ENCODE measurements at places on chromosomes 4 and X.

- DNase-seq: no peak
Measured at GRCh38 chrX:32966821-32967355, 244.5 kb downstream of the DMD start.

- no peak for DNase-seq
Measured at GRCh38 chrX:43805579-43805978, 76.7 kb downstream of the MAOB start.

GRCh38 chr4:38865445-38865844, 2.2 kb upstream of the FAM114A1 start:
- DNase-seq: peak; percentile 21

DNA sequence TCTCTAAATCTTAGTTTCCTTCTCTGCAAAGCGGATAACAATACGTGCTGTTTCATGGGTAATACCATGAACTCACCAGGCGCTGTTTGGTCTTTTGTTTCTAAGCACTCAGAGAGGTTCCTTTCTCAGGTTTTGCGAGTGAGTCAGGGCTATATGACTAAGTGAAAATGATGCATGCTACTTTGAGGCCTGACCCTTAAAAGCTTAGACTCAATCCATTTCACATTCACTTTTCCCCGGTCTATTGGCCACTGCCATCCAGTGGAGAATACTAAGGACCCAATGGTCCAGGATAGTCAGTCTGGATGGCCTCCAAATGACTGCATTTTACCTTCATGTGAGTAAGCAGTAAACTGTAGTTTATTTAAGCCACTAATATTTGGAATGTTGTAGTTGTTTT, 400.8 kb upstream of the SLIT2 start:
- no peak for DNase-seq

GRCh38 chrX:68876731-68877130, 47.9 kb downstream of the EFNB1 start:
- DNase-seq: no peak

GRCh38 chr4:165872461-165873297, at the start of gene TLL1:
Gene TLL1 (plus strand): TSS chr4:165873237. CDS start chr4:165873905, 668 bp downstream.
- no peak for DNase-seq

GRCh38 chrX:104315555-104315954, 60.8 kb upstream of the ESX1 start:
- no peak for DNase-seq

DNA sequence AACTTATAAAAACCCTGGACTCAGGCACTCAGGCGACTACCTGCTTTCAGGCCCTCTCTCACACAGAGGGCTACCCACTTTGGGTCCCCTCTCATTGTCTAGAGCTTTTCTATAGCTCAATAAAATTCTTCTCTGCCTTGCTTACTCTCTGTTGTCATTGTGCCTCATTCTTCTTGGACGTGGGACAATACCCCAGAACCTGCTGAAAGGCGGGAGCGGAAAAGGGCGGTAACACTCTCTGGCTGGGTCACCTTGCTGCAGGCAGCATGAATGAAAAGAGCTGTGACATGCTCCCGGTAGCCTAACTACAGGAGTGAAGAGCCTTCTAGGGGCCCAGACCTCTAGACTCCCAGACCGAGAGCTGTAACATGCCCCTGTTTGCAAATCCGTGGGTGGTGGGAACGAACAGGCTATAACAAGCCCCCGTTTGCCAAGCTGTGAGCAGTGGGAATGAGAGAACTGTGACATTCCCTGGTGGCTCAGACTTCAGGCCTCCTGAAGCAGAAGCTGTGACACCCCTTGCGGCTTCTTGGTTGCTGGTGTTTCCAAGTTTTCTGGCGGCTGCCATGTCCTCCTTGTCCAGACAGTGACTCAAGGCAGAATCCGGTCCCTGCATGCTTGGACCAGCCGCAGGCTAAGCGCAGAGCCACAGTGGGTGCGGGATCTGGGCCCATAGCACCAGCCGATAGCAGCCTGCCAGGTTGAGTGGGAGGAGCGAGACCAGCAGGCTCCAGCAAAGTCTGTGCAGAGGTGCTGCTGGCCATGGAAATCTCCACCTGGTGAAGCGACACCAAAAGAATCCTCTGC, 684.6 kb downstream of the ARAP2 start:
- no peak for DNase-seq

GRCh38 chr4:30005995-30006394, 714.2 kb upstream of the PCDH7 start:
- DNase-seq: no peak

DNA sequence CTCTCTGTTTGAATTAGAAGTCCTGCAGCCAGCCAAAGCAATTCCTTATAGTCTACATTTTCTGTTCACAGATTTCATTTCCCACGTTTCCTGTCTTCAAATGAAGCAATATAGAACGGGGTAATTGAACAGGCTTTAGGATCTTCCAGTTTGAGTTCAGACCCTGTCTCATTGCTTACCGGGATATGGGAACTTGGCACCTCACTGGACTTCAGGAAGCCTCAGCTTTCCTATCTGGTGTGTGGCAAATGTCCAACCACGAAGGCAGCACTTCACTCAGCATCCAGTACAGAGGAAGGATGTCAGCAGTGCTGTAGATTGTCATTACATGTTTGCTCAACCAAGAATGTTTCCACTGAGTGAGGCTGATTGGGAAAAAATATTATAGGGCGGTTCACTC, 271.1 kb upstream of the ZFP42 start:
- no peak for DNase-seq

GRCh38 chr4:10046471-10046870, 25.2 kb upstream of the SLC2A9 start:
- no peak for DNase-seq

GRCh38 chr4:175051974-175052373, 133.8 kb downstream of the ADAM29 start:
- no peak for DNase-seq

- DNase-seq: no peak
Measured at GRCh38 chr4:54971474-54971950, 153.9 kb downstream of the KDR start.

DNA sequence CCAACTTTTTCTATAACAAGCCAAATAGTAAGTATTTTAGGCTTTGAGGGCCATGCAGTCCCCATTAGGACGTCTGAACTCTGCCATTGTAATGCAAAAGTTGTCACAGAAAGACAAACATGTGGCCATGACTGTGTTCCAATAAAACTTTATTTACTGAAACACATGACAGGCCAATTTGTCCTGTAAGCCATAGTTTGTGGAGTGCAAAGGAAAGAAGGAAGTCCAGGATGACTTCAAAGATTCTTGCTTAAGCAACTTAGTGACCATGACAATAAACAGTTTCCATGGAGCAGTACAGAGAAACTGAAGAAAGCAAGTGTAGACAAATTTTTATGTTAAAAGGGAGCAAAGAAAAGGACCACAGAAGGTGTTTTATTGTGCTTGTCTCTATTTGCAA, 35.0 kb upstream of the MYOZ2 start:
- no peak for DNase-seq

DNA sequence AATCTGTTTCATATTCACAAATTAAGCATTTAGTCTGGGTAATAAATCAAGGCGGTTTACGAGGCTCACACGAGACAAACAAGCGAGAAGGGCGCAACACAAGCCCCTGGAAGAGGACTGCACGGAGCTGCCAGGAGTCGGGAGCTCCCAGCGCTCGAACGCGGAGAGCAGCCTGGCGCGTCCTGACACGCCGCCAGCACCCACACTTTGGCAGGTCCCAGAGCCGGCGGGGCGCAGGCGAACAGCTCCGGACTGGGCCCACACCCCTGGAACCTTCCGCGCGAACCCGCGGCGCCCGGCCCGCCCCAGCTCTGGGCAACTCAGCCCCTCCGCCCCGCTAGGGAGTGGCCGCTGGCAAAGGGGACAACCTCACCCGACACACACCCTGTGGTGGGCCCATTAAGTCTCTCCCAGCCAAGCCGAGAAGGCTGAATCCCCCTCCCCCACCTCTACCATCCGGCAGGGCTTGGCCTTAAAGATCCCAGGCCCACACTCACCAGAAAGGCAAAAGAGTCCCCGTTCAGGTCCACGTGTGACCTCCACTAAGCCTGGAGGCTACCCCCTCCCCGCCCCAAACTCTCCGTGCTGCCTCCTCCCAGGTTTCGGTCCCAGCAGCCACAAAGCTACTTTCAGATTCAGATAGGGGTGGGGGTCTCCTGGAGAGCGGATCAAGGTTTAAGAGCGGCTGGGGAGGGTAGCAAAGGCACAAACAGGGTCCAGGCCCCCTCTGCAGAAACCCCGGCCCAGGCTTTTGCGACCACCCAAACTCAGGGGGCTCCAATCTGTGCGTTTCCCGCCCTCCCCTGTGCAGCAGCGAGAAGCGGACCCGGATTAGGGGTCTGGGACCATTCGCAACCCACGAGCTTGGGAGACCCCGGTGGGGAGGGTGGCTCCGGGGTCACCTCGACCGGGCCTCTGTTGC, 47.5 kb upstream of the BCOR start:
- DNase-seq: no peak

DNA sequence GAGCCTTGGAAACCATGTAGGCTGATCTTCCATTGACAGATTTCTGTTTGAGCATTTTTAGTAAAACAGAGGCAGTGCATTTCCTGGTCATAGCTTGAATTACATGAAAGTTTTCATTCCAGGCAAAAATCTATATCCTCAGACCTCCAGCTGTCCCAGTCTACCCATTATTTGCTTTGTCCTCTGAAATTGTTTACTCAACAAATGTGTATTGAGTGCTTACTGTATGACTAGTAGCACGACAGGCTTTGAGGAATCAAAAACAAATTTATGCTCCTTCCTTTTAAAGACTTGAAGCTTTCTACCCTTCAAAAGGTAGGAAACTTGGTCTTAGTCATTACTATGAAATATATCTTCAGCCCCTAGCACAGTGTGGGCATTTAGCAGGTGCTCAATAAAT, 307.9 kb upstream of the IGFBP7 start:
- no peak for DNase-seq

DNA sequence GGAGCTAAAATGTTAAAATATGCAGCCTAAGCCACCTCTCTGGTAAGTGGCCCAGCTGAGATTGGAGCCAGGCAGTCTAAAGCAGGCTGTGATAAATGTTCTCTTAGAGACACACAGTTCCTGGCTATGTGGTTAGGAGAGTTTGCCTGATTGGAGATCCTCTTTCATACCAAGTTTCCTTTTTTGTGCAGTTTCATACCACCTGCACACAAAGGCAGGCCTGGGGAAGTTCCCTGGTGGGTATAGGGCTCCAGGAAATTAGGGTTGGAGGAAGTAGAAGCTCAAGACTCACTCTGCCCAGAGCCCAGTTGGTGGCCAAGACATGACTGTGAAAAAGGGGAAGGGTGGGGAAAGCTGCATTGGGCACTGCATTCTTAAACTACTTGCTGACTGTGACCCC, 16.9 kb downstream of the CYBB start:
- DNase-seq: no peak

- DNase-seq: no peak
Measured at GRCh38 chr4:100147198-100147597, 43.1 kb downstream of the DDIT4L start.

GRCh38 chr4:10762561-10762960, 78.0 kb upstream of the CLNK start:
- no peak for DNase-seq

- no peak for DNase-seq
Measured at GRCh38 chr4:118736900-118737299, 51.7 kb downstream of the METTL14 start.

GRCh38 chr4:22897520-22898108, 204.9 kb downstream of the GBA3 start:
- DNase-seq: peak; percentile 1

- DNase-seq: no peak
Measured at GRCh38 chr4:74661427-74662201, 132.7 kb downstream of the BTC start.

DNA sequence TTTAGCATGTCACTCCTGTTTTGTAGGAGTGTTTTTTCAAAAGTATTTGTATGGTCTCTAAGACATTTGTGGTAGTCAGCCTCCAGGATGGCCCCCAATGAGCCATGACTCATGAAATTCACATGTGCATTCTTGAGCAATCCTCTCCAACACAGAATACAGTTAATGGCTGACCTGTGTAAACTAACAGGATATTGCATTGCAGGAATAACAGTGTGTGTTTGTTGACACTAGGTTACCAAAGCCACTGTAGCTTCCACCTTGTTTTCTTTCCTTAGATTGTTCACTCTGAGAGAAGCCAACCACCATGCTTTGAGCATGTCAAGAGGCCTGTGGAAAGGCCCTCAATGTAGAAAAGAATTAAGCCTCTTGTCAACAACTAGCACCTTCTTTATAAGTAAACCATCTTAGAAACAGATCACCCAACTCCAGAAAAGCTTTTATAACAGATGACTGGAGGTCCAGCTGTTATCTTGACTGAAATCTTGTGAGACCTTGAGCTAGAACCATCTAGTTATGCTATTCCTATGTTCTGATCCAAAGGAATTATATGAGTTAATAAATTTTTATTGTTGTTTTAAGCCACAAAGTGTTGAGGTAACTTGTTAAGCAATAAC, 28.5 kb downstream of the TBCK start:
- no peak for DNase-seq

- no peak for DNase-seq
Measured at GRCh38 chr4:188109157-188109755, at the start of gene TRIML2. Gene TRIML2 (minus strand): TSS chr4:188109603. CDS start chr4:188105368, 4,235 bp downstream.

DNA sequence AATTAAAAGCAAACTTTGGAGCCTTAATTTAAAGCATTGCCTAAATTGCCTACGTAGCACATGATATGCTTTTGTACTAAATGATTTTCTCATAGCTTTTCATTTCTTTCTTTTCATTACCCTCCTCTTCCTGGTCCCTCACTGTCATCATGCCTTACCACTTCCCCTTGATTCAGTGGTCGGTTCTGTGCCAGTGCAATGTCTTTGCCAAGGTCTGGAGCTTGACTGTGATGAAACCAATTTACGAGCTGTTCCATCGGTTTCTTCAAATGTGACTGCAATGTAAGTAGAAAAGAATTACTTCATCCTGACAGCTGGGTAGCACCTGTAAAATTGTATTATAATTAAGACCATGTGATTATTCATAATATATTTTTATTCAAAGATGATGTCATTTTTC, 72.5 kb downstream of the C4orf46 start:
- no peak for DNase-seq

- no peak for DNase-seq
Measured at GRCh38 chr4:11626066-11626465, 197.4 kb upstream of the HS3ST1 start.

GRCh38 chr4:72377491-72378194, 191.4 kb downstream of the ADAMTS3 start:
- DNase-seq: no peak

DNA sequence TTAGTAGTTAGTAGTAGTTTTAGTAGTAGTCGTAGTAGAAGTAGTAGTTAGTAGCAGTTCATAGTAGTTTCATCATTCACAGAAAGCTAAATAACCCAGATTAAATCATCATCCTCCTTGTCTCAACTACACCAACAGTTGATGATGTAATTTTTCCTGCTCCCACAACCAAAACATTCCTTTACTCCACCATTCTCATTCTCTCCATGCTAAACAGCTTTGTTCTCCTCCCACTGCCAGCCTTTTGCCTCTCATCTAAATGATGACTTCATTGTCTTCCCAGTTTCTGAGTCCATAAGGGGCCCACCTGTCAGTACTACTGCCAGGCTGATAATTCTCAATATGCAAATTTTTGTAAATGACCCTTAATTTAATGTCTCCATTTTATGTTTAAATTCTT, 68.9 kb downstream of the ARHGAP24 start:
- no peak for DNase-seq

- DNase-seq: no peak
Measured at GRCh38 chr4:126701756-126702155, 931.0 kb upstream of the INTU start.

- DNase-seq: no peak
Measured at GRCh38 chr4:186827534-186827897, 103.9 kb upstream of the FAT1 start.

- no peak for DNase-seq
Measured at GRCh38 chr4:124938836-124939235, 226.3 kb upstream of the ANKRD50 start.
